Activated naive CD4-positive, alpha-beta T cell (primary cell): ENCODE measurements at places on chromosomes 3 and 15.

- DNase-seq: no peak
Measured at GRCh38 chr15:90560229-90560776, 30.6 kb downstream of the CRTC3 start.

GRCh38 chr3:132720228-132720627 is 2.0 kb downstream of the NPHP3 start:
- DNase-seq: no peak

DNA sequence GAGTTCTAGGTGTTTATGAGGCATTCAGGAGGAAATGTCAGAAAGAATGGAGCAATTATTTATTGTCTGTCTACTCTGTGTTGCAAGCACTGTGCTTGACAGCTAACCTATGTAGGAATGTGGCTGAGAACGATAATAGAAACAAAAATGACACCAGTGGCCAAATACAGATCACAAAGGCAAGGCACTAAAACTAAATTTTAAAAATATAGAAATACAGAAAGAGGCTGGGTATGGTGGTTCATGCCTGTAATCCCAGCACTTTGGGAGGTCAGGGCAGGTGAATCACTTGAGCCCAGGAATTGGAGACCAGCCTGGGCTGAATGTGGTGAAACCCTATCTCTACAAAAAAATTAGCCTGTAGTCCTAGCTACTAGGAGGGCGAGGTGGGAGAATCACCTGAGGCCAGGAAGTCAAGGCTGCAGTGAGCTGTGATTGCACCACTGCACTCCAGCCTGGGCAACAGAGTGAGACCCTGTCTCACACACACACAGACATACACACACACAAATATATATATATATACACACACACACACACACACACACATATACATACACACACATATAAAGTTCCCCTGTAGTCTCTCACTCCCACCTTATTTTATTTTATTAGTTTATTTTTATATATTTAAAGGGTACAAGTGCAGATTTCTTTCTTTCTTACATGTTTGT is 6.0 kb downstream of the PRKCI start:
- DNase-seq: no peak

DNA sequence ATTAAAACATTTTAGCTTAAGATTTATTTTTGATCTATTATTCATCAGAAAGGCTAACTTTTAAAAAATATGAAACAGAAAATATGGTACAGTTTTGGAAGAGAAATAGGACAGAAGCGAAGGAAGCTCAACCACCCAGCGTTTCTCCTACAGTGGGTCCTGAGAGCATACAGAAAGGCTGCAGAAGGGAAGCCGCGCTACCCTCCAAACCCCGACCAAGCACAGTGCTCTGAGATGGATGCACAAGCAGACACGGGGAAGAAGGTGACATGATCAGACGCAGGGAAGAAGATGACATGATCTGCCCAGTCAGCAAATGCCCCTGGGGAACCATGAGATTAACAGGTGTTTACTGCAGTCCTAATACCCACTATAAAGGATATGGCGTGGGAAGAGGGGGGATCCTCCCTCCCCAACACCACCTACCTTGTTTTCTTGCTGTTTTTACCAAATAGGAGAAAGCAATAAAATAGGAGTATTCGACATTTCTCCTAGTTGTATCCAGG is 14.4 kb downstream of the DCUN1D1 start:
- DNase-seq: no peak

DNA sequence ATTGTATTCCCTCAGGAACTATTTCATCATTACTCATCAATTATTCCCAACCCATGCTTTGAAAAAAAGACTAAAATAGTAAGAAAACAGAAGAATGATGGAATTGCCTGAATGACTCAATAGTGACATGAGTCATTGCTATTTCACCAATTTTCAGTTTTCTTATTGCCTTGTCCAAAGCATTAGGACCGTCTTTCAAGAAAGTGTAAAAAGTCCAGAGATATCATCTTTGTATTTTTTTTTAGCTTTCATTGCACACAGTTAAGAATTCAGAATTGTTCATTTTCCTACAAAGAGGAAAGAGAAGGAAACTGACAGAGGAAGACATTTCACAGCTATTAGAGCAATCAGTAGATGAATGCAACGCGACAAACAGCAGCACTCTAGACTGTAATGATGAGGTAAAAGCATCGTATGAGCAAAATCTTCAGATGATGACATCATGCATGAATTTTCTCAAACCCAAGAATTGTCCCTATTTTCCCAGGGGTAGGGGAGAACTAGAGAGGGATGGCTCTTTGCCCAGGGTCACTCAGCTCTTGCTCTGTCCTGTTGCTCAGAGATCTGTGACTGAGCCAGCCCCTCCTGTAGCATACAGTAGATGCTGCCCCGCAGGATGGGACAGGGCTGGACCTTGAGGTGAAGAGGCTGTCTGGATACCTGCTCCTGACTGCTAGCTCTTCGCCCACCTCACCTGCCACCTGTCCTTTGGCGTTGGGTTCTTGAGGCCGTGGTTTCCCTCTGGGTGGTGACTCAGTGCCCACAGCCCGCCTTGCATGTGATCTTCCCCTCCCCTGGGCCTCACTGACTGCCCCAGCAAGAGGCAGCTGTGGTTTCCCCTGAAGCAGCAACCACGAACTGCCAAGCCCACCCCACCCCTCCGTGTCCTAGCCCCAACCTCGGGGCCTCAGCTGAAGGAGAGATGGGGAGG is 84.8 kb downstream of the PPCDC start:
- DNase-seq: no peak

DNA sequence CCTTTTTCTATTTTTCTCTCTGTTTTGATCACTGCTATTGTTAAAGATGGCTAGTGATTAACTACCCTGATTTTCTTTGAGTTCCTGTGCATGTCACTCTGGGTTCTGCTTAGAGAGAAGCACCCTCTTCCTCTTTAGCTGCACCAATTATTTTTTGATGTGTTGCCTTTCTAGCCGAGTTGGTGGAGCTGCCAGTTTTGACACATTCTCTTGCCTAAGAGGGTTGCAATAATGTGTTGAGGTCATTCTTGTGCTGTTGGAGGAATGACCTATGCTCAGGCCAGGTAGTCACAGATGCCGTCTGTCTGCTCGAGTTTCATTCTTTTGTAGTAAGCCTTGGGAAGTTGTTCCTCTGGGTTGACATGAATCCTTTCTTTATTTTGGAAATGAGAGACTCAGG is 84.6 kb upstream of the DPH6 start:
- DNase-seq: no peak
